Activated naive CD4-positive, alpha-beta T cell treated with anti-CD3 and anti-CD28 coated beads for 36 hours (primary cell): ENCODE measurements at places on chromosomes 4 and X.
A peak's percentile ranks its signal among the peaks of the same experiment; 100 is the strongest.

GRCh38 chr4:83262682-83263081 is 21.9 kb downstream of the COQ2 start:
- DNase-seq, result no peak

GRCh38 chr4:84917086-84917821 is 49.2 kb downstream of the WDFY3 start:
- no peak for DNase-seq

DNA sequence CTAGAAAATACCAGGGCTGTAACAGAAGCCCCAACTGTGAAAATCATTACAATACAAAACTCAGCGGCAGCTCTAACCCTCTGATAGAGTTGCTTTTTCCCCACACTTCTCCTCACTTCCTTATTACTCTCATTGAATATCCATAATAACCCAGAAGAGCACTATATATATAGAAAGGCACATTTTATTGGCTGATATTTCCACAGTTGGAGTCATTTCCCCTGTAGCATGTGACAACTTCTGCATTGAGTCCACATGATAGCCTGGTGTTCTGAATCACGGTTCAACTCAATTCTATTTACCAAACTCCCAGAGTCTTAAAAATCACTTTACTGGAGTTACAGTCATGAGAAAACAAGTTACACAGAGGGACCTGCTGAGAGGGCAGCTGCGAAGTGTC is 46.6 kb upstream of the NWD2 start:
- DNase-seq, result no peak

DNA sequence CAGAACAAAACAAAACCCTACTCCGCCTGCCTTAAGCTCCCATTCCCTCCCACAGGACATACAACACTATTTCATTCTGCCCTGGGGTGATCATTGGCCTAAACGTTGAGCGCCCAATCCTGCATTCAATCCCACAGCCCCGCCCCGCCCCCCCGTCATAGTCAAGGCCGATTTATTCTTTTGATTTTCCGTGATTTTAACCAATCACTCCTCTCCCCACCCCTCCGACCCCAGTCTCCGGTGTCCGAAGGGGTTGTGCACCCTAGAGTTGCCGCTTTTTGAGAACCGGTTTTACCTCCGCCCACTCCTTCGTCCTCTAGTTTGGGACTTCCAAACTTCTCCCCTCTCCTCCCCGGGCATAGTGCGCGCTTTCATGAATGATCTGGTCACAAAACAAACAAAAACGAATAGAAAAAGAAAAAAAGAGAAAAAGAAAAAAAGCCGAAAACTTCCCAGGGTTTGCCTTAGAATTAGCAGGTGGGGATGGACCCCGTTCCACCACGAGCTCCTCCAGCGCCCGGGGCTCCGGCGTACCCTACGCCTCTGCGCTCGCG is 446 bp upstream of the UBE2A start:
- peak; percentile 4 for DNase-seq

- DNase-seq, result no peak
These were observed 126.3 kb downstream of the MID1IP1 start for GRCh38 chrX:38927592-38927991.

GRCh38 chr4:8744083-8744805 is 127.4 kb downstream of the HMX1 start:
- DNase-seq, result no peak

DNA sequence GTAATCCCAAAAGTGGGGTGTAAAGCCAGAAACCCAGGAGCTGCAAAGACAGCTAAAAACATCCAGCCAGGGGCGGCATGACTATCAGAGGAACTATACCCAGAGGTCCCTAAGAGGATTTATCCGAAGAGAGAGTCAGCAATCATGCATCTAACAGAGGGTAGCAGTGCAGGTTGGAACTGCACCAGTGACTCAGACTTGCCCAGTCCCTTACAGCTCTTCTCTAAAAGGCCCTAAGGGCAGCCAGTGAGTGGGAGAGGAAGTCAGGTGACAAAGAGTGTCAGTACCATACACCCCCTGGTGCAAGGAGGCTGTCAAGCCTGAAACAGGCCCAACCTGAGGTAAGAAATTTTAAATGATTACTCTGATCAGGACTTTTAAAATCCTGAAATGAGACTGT is 88.1 kb downstream of the CAMK2D start:
- DNase-seq, result peak; percentile 71

DNA sequence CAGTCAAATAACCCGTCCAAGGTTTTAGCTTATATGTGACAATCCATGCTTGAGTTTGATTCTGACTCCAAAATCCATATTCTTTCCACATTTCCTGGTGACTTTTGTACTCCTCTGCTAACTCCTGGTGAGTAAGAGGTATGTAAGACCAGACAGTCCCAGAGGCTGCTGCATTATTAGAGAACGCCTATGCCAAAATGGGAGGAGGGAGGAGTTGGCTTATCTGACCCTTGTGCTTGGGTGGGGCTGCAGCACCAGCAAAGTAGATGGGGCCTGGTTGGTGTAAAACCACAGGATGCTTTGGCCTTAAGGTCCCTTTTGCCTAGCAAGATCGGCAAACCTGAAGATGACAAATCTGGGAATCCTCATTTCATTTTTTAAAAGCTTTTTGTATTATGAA is 9.1 kb upstream of the RNF212 start:
- no peak for DNase-seq

GRCh38 chr4:20354120-20354519 is 102.4 kb downstream of the SLIT2 start:
- no peak for DNase-seq

DNA sequence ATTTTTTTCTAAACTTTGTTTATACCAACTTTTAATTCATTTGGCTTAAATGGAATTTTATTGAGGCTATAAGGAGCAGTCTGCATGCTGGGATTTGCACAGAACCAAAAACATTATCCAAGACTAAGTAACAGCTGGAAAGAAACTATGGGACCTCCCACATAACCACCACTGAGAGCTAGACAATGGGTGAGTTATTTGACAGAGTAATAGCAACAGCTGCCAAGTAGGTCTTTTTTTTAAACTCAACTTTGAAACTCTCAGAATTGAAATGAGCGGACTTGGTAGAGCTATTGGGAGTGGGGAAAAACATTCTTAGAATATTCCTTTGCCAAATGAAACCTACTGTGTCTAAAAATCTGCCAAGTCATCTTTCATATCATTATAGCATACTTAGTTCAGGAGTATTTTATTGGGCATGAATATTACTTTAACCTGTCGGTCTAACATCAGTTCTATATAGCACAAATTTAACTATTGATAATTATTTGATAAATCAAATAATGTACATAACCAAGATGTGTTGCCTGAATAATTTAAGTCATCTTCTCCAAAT is 1428.0 kb downstream of the PCDH7 start:
- no peak for DNase-seq

- DNase-seq, result no peak
These were observed 67.9 kb downstream of the KLHL34 start for GRCh38 chrX:21590012-21590776.
